Retina (tissue), 1 donor: ENCODE measurements at places on chromosomes 13 and 19.

- DNase-seq, result peak; percentile 69
Measured at GRCh38 chr13:111460548-111461444, 140.4 kb downstream of the TEX29 start.

DNA sequence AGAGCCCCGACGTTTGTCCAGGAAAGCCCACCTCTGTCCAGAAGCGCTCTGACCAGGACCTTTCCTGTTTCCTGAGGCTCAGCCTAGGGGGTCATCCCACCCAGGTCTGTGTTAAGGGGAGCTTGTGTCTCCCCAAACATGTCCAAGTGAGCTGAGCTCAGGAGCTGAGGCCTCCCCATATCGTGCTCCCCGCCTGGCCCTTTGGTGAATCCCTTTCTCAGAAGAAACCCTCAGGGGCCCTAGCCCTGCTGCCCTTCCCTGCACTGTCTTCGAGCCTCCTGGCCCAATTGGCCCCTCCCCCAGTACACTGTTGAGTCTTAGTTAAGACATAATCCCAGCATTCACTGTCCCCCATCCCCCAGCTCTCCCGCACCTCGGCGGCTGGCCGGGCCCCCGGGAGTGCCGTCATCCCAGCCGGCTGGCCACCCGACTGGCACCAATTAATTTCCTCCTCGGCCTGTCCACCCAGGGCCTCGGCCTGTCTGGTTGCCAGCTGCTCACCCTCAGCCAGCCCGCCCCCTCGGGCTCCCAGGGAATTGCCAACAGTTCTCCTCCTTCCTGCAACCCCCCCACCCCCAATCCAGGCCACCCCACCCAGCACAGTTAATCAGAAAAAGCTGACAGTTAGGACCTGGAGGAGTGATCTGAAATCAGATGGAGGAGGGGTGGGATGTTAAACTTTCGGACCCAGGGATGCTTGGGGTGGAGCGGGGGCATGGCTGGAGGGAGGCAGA lies 13.6 kb downstream of the IER2 start:
- DNase-seq, result peak; percentile 93

DNA sequence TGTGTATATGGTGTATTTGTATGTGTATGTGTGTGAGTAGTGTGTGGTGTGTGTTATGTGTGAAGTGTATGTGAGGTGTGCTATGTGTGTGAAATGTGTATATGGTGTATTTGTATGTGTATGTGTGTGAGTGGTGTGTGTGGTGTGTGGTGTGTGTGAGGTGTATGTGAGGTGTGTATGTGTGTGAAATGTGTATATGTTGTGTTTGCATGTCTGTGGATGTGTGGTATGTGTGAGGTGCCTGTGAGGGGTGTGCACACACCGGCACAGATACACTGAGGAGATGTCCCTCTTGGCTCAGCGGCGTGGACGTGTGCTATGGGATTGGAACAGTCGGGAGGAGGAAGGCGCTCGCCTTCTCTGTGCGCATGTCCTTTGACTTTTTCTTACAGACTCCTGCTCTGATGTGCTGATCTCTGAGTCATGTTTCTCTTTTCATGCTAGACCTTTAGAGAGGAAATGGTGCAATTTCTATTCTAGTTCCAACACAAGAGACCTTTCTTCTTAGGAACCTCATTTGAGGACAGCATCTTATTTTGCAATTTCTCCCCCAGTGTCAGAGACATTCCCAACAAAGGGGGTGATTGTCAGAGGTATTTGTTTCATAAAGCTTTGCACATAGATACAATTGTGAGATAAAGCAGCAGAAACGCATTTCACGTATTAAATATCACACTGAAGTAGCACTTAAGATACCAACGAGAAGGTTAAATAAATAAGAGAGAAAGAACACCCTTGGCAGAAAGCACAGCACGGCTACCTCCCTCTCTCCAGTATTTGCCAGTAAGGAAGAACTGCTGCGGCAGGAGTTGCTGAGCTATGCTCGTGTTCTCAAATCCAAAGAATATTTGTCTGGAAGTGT lies 11.3 kb upstream of the TNFRSF19 start:
- DNase-seq, result peak; percentile 8

DNA sequence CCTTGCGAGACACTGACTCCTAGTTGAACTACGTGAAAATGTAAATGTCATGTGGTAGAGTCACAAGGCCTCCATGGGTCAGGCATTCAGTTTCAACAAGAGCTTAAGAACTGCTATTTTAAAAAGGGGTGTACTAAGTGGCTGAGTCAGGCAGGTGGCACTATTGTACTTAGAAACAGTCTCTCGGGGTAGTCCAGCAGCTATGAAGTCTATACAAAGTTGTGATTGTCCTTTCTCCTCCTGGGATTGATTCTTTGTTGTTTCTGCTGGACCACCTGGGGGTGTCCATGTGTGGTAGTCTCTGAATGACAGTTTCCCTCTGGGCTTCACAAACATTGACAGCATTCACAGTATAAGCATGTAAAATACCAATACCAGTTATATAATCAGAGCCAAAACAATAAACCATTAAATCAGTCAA lies 33.0 kb downstream of the UGGT2 start:
- peak; percentile 49 for DNase-seq

GRCh38 chr19:31175564-31176348 lies 173.5 kb downstream of the TSHZ3 start:
- DNase-seq, result no peak

GRCh38 chr19:40797963-40798682 lies 868 bp upstream of the EGLN2 start:
- DNase-seq, result no peak

GRCh38 chr19:51681286-51681941 lies 11.7 kb upstream of the SPACA6 start:
- DNase-seq, result no peak

DNA sequence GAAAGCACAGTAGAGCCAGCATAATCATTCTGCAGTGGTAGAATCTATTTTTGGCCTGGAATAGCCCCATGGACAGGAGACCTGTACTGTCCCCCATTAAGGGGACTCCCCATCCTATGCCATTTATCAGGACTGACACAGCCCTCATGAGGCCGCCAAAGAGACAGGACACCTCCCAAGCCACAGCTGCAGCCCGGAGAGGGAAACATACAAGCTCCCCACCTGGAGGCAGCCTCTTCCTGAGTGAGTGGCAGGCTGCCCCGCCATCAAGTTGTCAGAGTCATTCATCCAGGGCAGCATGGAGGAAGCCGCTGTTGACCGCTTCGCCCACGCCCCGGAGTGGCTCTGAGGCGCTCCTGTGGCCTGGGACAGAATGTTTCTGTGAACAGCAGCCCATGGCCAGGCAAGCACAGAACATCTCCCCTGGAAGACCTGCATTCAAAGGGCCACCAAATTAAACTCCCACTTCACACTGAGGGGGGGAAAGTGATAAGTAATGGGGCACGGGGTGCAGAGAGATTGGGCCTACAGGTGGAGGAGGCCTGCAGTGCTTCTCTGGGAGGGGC lies 111.3 kb downstream of the ZDHHC20 start:
- no peak for DNase-seq

- DNase-seq, result no peak
Measured at GRCh38 chr19:18967358-18968146, 26.5 kb upstream of the HOMER3 start.

DNA sequence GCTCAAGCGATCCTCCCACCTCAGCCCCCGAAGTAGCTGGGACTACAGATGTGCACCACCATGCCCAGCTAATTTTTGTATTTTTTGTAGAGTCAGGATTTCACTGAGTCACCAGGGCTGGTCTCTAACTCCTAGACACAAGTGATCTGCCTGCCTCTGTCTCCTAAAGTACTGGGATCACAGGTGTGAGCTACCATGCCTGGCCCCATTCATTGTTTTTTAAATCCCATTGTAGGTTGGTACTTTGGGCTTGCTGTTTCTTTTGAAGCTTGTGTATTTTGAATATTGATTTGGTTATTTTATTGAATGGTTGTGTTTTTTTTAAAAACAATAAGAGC lies 26.7 kb downstream of the ZMYM2 start:
- no peak for DNase-seq

DNA sequence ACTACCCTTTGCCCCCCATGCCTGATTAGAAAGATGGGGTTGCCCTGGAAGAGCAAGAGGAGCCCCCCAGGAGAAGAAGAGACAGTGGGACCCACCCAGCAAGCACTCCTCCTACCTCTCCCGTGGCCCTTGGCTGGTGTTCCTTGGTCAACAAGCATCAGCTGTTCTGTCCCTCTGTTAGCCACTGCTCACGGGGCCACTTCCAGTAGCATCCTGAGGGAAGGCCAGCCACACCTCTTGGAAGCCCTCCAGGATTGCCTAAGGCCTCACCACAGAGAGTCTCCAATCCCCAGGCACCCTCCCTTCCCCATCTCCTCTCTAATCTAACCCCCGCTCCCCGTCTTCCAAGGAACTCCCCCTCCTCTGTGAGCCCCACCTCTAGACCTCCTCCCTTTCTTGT lies 15.1 kb upstream of the DPP9 start:
- DNase-seq, result no peak

DNA sequence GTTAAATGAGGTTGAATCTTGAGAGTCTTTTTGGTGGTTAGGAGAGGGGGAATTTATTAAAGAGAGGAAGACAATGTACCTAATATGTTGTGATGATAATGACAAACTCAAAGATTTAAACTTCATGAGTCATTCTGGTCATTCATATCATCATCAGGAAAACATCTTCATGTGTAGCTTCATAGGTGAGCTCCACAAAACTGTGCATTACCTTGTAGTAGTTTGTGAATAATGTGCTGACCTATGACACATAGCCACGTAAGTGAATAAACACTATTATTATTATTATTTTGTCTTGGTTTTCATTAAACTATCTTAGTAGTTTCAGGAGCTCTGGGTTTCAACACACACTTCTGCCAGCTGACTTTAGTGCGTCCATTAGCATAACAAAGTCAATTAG lies 997 bp upstream of the GPC6 start:
- DNase-seq, result no peak

DNA sequence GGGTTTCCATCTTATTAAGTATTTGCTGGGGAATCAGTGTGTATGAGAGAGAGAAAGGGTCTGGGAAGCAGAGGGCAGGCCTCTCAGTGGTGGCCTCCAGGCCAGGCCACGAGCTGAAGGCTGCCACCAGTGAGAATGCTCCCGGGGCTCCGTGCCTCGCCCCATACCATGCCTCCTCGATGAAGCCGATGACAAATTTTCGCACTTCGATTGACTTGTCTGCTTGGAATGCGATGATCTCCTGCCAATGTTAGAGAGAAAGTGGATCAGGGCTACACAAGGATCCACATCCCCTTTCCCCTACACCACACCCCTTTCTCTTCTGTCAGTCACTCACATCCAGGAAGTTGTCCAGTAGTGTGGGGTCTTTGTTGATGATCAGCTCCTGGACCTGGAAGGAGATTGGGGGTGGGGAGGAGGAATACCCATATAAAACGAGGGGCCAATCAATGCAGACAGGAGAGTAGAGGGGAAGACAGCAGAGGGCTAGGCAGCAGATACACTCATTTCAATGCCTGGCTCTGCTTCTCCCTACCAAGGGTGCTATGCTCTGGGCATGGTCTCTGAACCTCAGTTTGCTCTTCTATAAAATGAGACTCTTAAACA lies 10.7 kb downstream of the SYMPK start:
- DNase-seq, result no peak

DNA sequence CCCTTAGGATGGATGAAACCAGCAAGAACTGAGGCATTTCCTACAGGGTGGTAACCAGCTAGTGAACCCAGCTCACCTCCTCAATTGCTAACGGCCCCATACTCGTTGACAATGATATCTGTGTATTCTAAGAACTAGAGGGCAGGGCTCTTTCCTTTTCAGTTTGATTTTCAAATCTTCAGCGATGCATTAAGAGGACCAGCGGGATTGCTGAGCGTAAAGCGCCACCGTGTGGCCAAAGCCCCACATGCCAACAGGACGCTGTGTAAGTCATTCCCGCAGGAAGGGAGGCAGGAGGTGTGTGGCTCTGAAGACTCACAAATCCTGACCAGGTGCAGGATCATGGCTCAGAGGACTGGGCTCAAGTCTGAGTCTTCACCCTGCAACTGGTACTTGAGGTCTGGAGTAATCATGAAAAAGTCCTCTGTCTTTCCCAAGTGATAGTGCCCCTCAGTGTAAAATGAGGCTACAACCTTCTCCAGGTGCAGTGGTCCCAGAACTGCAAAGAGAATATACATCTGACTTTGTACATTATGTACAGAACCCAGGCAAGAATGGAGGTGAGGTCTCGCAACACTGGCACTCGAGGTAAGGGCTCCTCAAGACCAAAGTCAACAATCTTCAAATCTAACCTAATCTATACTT lies 40.9 kb downstream of the C13orf42 start:
- DNase-seq, result peak; percentile 86

- no peak for DNase-seq
Measured at GRCh38 chr19:35911790-35912189, 3.7 kb upstream of the TYROBP start.

- DNase-seq, result no peak
Measured at GRCh38 chr13:97515643-97516042, 81.7 kb downstream of the RAP2A start.

DNA sequence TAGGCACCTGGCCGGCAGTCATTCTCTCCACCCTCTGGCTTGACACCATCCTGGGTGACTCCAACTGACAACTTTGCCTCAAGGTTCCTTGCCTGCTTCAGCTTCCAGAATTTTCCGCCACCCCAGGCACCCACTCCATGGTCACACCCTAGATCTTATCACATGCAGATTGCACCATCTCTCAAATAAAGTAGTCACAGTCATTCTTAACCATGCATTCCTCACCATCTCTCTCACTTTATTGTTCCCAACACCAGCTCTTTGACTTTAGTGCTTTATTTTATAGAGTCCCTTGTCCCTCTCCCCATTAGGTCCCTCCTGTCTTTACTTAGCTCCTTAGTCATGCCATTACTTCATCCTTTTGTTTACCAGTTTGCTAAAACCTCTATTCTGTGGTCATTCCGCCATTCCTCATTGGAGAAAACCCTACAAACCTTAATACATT lies 351.7 kb downstream of the SPRY2 start:
- no peak for DNase-seq

DNA sequence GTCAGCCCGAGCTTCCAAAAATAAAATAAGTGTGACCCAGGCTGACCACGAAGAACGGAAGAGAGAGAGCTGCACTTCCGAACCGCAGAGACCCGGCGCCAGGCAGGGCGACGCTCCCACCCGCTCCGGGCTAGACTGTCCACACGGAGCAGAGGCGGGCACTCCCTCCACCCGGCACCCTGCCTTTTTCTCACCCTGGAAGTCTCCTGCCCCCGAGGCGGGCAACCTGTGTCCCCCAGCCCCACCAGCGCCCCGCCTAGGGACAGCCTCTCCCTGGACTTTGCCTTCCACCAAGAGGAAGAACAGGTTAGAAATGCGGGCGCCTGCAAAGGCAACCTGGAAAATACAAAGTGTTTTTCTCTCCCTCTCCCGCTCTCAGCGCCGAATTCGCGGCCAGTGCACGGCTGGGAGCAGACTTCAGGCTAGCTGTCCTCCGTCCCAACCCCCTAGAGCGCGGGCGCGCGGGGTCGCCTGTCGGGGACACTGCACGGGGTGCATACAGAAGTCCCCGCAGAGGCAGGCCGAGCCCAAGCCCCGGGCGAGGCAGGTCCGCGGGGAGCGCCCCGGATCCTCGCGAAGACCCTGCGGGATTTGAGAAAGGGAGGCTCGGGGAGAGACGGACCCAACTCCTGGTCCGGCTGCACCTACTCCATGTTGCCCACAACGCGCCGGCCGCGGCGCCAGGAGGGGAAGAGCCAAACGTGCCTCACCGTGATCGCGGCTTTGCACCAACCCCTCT lies 845 bp downstream of the SPRY2 start:
- peak; percentile 85 for DNase-seq
